Endothelial cell (in vitro differentiated cells): ENCODE measurements at places on chromosomes 4 and X.

DNA sequence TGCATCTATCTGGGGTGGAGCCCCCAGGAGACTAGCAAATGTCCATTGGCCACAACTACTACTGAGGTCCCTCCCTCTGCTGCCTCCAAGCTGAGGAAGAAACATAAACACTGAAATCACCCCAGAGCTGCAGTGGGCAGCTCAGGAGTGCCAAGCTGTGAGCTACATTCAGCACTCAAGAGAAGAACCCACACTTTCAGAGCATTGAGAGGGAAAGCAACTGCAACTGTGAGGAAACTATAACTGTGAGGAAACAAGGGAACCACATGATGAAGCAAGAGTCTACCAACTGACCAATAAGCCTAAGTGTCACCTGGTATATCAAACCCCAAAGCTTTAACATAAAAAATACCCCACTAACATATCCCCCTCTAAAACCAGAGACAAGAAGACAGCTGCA lies 373.5 kb upstream of the TACR3 start:
- H3K4me3 ChIP-seq: no peak overlapping the region
- no peaks in the 10 kb centered on the region for H3K4me1 ChIP-seq
- H3K27ac ChIP-seq: no peak overlapping the region
- no peaks in the 10 kb centered on the region for H3K36me3 ChIP-seq
- no peak for DNase-seq

DNA sequence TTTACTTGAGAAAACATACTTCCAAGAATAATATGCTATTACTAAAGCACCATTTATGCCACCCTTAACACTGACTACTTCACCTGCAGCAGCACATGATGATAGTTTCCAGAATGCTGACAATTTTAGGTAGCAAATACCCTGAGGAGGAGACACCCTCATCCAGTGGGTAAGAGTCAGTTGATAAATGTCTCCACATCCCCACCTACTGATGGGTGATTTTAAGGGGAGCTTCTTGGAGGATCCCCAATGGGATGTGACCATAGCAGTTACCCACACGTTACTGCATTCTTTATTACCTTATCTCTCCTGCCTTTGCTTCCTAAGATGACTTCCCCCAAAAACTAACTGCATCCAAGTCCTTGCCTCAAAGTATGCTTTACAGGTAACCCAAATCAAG lies 131.2 kb upstream of the SMARCAD1 start:
- no peaks in the 10 kb centered on the region for H3K4me1 ChIP-seq
- H3K27ac ChIP-seq: no peak overlapping the region
- H3K36me3 ChIP-seq: peaks cover under 1% of the 10 kb centered on the region

- H3K4me1 ChIP-seq: no peaks in the 10 kb centered on the region
- no peaks in the 10 kb centered on the region for H3K36me3 ChIP-seq
- no peak for DNase-seq
- no peak overlapping the region for H3K4me3 ChIP-seq
These were observed 57.5 kb upstream of the GIMD1 start for GRCh38 chr4:106426069-106426468.

GRCh38 chr4:184833046-184833838 lies 7.5 kb upstream of the ACSL1 start:
- no peaks in the 10 kb centered on the region for H3K4me1 ChIP-seq
- H3K27ac ChIP-seq: no peak overlapping the region
- no peak for DNase-seq
- H3K4me3 ChIP-seq: no peak overlapping the region
- no peaks in the 10 kb centered on the region for H3K36me3 ChIP-seq
